Posterior vena cava (tissue), 2 donors: ENCODE measurements at places on chromosomes 2 and 18. TPM values are rescaled to one million over a fixed set of nuclear protein-coding genes. Genes with fewer than 3 reads are reported as not detected.

DNA sequence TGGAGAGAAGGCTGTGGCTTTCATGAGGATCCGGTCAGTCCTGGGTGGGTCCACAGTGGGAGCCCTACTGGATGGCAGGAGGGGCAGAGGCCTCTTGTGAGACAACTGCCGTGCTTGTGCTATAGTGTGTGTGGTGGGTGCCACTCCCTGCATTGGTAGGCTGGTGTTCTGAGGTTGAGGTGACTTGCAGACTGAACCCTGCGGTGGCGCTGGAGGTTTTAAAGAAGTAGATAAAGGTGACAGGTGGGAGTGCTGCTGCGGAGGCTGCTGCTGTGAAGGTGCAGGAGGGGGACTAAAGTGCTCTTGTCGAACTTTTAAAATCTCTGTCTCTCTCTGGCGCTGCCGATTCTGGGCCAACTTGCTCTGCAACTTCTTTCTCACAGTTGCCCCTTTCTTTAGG, 29.7 kb downstream of the INO80D start:
- DNase-seq, result no peak

GRCh38 chr2:84144345-84144744, 314.7 kb downstream of the SUCLG1 start:
- DNase-seq, result no peak

DNA sequence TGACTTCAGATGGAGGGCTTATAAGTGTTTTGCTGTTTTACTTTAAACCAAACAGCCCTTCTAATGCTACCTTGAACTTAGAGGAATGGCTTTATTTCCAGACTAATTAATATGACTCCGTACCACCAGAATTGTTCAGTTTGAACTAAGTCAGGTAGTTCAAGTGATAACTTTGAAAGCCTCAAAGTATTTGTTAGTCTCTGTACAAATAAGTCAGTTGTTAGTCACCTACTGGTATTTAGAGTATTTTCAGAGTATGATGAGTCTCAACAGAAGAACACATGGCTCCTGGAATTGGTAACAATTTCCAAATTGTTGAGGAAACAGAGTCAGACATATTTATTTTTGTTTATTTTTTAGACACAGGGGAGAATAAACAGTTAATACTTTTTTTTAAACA, 381.8 kb upstream of the NRXN1 start:
- DNase-seq, result no peak

DNA sequence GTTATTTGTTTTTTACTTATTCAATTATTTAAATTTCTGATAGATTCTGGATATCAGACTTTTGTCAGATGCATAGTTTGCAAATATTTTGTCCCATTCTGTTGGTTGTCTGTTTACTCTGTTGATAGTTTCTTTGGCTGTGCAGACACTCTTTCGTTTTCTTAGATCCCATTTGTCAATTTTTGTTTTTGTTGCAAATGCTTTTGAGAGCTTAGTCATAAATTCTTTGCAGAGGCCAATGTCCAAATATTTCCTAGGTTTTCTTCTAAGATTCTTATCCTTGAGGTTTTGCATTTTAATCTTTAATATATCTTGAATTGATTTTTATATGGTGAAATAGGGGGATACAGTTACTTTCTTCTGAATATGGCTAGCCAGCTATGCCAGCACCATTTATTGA, 112.7 kb upstream of the SESTD1 start:
- DNase-seq, result no peak

- DNase-seq, result no peak
Observed at GRCh38 chr2:108621087-108621559, 86.9 kb downstream of the LIMS1 start.

GRCh38 chr2:22134421-22134820, 1010.7 kb downstream of the TDRD15 start:
- DNase-seq, result no peak

- DNase-seq, result no peak
Observed at GRCh38 chr2:145007960-145008263, 488.0 kb upstream of the ZEB2 start.

PDE11A gene
- total RNA-seq, result 1.4 TPM

TMEM182 gene
- total RNA-seq, result 3.4 TPM

DNA sequence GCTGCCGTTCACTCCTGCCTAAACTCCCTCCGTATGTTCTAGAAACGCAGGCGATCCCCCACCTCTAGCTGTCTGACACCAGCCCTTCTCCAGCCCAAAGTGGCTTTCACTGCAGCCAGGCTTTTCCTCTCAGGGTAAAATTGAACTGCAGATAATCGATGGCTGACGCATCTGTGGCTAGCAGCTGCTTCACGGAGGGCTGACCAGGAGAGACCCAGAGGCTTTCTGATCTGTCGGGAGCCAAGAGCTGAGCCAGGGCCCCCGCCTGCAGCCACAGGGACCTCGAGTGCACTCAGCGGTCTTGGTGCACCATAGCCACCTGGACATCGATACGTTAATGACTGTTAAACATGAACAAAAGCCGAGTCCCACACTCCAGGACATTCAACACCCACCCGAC, 107.5 kb downstream of the MBP start:
- no peak for DNase-seq

TRIM43 gene
- total RNA-seq, result not detected

- peak; percentile 52 for DNase-seq
Observed at GRCh38 chr2:218813771-218814460, 17.7 kb downstream of the PRKAG3 start.

AQP12A gene
- not detected for total RNA-seq

SH3BP4 gene
- 19.2 TPM for total RNA-seq

- no peak for DNase-seq
Observed at GRCh38 chr18:77658751-77659448, 409.3 kb downstream of the GALR1 start.

DNA sequence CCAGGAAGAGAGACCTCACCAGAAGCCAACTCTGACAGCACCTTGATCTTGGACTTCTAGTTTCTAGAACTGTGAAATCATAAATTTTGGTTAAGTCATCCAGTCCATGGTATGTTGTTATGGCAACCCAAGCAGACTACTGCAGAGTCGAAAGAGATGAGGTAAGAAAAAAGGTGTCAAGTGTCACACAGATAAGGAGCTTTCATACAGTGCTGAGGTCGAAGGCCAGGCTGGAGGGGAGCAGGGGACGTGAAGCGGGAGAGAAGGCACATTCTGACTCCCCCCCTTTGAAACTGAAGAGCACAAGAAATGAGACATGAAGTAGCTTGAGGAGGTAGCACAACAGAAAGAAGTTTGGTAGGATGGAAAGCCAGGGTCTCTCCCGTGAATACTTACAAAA, 110.4 kb downstream of the ALK start:
- DNase-seq, result no peak

- DNase-seq, result no peak
Observed at GRCh38 chr18:28284132-28284531, 107.2 kb upstream of the CDH2 start.

DNA sequence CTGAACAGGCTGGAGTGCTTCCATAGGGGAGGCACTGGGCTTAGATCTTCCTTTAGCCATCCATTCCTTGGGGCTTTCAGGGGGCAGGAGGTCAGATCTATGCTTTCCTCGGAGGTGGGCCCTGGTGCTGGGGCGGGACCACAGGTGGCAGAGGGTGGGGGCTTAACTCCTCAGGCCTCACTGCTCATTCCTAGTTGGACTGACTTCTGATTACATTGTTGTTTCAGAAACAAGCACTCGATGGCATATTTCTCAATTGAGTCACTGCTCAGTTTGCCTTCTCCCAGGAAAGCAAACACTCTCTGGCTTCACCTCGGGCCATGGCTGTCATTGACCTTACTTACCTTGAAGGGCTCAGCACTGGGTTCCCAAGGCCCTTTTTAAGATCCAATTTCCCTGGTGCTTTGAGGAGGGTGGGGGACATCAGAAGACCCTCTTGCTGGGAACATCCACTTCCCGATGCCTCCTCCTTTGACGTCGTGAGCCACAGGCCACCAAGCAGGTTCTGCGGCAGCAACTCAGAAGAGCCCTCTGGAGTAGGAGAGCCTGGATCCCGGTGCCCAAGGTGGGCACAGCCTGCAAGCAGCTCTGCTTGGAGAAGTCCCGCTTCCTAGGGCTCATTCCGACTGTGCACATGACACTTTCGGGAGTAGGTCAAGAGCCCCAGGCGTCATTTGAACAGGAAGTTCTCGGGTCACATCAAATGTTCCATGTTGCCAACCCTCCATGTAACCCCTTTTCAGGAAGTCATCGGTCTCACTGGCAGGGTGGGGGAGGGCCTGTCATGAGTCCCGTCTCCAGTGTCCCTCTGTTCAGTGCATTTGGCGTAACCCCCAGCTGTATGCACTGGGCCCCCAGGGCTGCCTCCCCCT, 40.6 kb downstream of the SDC1 start:
- peak; percentile 26 for DNase-seq

DNA sequence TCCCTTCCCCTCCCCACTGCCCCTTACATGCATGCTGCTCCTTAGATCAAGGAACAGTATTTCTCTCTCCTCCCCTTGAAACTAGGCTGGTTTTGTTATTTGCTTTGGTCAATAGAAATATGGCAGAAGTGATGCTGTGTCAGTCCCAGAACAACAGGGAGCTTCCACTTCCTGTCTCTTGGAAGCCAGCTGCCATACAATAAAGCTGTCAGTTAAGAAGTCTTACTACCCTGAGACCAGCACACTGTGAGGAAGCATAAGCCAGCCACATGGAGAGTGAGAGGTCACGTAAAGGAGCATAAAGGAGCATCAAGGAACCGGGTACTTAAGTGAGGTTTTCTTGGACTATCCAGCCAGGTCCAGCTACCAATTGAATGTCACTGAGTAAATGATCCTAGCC, 126.6 kb downstream of the NOL4 start:
- no peak for DNase-seq
